Esophagus muscularis mucosa (tissue), 4 donors: ENCODE measurements at places on chromosomes 11 and 22.
A peak's percentile ranks its signal among the peaks of the same experiment; 100 is the strongest.

GRCh38 chr11:35257281-35257680 is 118.3 kb downstream of the CD44 start:
- no peaks in the 10 kb centered on the region for H3K27me3 ChIP-seq
- no peaks in the 10 kb centered on the region for H3K36me3 ChIP-seq
- no peak overlapping the region for H3K4me3 ChIP-seq
- no peak overlapping the region for H3K27ac ChIP-seq
- DNase-seq, result no peak

GRCh38 chr11:20095189-20095588 is 65.1 kb downstream of the DBX1 start:
- no peaks in the 10 kb centered on the region for H3K27me3 ChIP-seq
- H3K4me1 ChIP-seq, result peaks cover 27% of the 10 kb centered on the region
- peaks cover 30% of the 10 kb centered on the region for H3K36me3 ChIP-seq
- no peak overlapping the region for H3K27ac ChIP-seq

- no peaks in the 10 kb centered on the region for H3K36me3 ChIP-seq
- H3K27ac ChIP-seq, result no peak overlapping the region
- no peaks in the 10 kb centered on the region for H3K27me3 ChIP-seq
- H3K4me3 ChIP-seq, result no peak overlapping the region
Observed at GRCh38 chr11:116126562-116126961, 622.3 kb upstream of the CADM1 start.

GRCh38 chr11:113332023-113332422 is 17.6 kb downstream of the TTC12 start:
- H3K4me3 ChIP-seq, result no peak overlapping the region
- peak; percentile 34 for DNase-seq
- H3K36me3 ChIP-seq, result peaks cover 98% of the 10 kb centered on the region
- H3K27me3 ChIP-seq, result no peaks in the 10 kb centered on the region

DNA sequence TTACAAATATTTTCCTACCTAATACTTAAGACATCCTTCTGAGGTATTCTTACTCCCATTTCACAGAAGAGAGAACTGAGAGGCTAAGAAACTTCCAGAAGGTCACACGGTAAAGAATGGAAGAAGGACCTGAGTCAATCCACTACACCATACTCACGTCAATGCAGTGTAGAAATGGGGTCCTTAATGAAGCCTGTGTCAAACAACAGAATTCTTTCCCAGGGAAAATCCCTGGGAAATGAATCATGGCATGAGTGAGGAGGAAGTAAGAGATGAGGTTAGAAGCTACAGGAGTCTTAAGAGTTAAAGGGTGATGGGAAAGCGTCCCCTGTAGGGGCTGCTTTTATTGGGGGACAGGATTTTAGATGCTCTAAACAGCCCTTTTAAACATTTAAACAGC is 147.9 kb downstream of the C11orf91 start:
- H3K27me3 ChIP-seq, result no peaks in the 10 kb centered on the region
- H3K36me3 ChIP-seq, result no peaks in the 10 kb centered on the region
- no peak overlapping the region for H3K27ac ChIP-seq
- H3K4me3 ChIP-seq, result no peak overlapping the region
- DNase-seq, result no peak

- no peaks in the 10 kb centered on the region for H3K27me3 ChIP-seq
- H3K27ac ChIP-seq, result no peak overlapping the region
- no peak for DNase-seq
- peaks cover 10% of the 10 kb centered on the region for H3K4me1 ChIP-seq
- H3K36me3 ChIP-seq, result no peaks in the 10 kb centered on the region
Observed at GRCh38 chr22:27422442-27422841, 379.1 kb downstream of the MN1 start.

DNA sequence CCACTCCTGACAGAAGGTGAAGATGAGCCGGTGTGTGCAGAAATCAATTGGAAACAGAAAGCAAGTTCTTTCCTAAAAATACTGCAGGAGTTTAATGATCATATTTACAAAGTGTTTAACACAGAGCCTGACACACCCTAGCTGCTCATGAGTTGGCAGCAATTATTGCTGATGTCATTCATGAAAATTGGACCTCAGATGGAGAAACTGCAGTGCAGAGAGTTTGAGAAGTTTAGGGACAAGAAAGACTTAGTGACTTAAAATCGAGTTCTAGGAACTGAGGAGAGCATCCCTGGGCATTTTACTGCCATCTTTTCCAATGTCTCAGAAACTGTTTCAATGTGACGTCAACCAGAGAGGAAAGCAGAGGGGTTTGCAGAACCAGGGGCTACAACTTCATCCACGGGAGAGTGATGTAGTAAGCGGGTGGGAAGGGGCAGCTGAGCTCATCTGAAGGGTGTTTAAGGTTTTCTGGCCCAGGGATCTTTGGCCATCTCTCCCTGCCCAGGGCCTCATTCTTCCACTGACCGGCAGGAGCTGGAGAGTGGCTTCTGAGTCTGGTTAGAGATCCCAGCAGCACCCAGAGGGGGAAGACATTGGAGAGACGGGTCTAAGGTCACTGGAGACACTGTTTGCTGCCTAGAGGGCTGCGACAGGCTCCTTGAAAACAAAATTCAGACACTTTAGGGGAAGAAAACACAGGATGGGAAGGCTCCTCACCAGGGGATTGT is 21.1 kb upstream of the IGLL5 start:
- no peak overlapping the region for H3K4me3 ChIP-seq
- H3K4me1 ChIP-seq, result peaks cover 9% of the 10 kb centered on the region
- no peak overlapping the region for H3K27ac ChIP-seq
- H3K36me3 ChIP-seq, result no peaks in the 10 kb centered on the region
- peak; percentile 62 for DNase-seq

DNA sequence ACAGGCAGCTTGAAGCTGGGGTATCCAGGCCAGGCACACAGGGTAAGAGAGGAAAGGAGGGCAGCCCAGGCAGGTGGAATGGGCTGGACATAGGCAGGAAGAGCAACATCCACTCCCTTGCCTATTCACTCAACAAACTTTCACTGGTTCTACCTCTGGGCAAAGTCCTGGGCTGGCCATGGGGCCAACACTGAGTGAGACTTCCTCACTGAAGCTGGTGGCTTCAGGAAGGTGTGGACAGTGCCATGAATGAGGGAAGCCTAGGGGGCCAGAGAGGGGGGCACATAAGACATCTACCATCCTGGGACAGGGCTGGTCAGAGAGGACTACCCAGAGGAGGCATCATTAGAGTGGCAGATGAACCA is 44.9 kb upstream of the TCF20 start:
- H3K4me3 ChIP-seq, result no peak overlapping the region
- no peaks in the 10 kb centered on the region for H3K27me3 ChIP-seq
- DNase-seq, result no peak
- H3K4me1 ChIP-seq, result peaks cover 31% of the 10 kb centered on the region
- H3K36me3 ChIP-seq, result no peaks in the 10 kb centered on the region
- H3K27ac ChIP-seq, result no peak overlapping the region

- no peaks in the 10 kb centered on the region for H3K36me3 ChIP-seq
- no peak overlapping the region for H3K4me3 ChIP-seq
- H3K27me3 ChIP-seq, result no peaks in the 10 kb centered on the region
- no peak for DNase-seq
- peaks cover 40% of the 10 kb centered on the region for H3K4me1 ChIP-seq
Observed at GRCh38 chr11:113615098-113615497, 91.0 kb downstream of the TMPRSS5 start.

DNA sequence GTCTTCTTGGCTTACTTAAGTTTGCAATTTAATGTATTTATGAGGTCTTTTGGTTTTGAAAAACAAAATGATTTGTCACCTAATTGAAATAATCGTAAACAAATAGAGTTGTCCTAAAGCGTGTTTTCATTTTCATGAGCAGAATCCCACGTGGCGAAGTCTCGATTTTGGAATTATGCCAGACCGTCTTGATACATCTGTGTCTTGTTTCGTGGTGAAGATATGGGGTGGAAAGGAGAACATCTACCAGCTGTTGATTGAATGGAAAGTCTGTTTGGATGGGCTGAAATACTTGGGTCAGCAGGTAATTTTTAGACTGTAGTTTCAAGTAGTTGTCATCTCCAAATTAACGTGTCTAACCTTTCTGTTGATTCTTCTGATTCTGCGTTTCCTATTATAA is 64.7 kb downstream of the UVRAG start:
- H3K4me3 ChIP-seq, result no peak overlapping the region
- no peaks in the 10 kb centered on the region for H3K27me3 ChIP-seq
- DNase-seq, result no peak
- no peak overlapping the region for H3K27ac ChIP-seq

DNA sequence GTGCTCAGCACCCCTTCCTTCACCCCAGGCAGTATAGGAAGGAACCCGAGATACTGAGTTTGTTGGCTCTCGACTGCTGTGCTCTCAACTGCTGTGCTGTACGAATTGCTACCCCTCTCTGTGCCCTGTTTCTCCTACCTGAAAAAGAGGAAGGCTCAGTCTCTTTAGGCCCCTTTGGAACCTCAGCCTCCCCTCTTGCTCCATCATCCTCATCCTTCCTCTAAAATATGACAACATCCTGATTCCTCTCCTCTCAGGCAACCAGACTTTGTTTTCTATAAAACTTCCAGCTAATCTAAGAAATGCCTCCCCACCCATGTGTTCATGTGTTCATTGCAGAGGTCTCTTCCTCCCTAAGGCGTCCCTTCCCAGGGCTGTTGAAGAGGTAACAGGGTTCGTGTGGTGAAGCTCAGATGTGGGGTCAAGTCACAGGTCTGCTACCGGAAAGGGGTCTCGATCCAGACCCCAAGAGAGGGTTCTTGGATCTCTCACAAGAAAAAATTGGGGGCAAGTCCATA is 35.5 kb upstream of the CD82 start:
- H3K27ac ChIP-seq, result no peak overlapping the region
- H3K36me3 ChIP-seq, result no peaks in the 10 kb centered on the region
- no peak overlapping the region for H3K4me3 ChIP-seq
- no peaks in the 10 kb centered on the region for H3K4me1 ChIP-seq
- H3K27me3 ChIP-seq, result no peaks in the 10 kb centered on the region

DNA sequence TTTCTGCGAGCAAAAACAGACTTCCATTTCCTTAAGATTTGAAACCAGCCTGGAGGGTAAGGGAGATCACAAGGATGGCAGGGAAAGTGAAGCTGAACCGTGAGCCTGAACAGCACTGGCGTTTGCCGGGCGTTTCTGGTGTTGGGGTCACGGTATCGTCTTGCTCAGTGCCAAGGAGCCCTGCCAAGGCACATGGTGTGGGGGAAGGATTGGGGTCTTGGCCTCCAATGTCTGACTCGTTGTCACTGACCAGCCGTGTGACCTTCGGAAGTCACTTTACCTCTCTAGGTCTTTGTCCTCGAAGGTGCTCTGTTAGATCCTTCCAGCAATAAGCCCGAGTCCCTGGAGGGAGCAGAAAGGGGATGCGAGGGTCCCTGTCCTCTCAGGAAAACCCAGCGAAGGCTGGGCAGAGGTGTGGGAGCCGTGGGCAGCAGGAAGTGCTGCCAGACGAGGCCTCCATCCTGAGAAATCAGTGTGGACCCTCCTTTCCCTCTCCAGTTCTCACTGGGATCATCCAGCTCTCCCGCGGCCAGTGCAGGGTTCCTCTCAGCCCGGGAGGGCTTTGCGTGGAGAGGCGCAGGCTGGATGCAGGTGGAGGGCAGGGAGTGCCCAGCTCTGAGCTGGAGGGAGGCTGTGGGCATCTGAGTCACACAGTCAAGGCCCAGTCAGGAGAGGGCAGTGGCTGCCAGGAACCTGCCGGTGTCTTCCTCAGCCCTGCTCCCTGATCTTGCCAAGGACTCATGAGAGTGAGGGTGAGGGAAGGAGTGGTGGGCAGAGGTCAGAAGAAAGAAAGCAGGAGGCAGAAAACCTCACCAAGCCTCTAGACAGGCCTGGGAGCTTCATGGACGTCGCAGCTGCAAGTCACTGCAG is 18.9 kb downstream of the TOM1 start:
- H3K4me1 ChIP-seq, result peaks cover 30% of the 10 kb centered on the region
- no peak overlapping the region for H3K4me3 ChIP-seq
- H3K27ac ChIP-seq, result no peak overlapping the region

- DNase-seq, result no peak
- no peaks in the 10 kb centered on the region for H3K27me3 ChIP-seq
- no peaks in the 10 kb centered on the region for H3K36me3 ChIP-seq
- H3K4me3 ChIP-seq, result no peak overlapping the region
Observed at GRCh38 chr11:5923794-5924193, 18.3 kb upstream of the OR56A3 start.

DNA sequence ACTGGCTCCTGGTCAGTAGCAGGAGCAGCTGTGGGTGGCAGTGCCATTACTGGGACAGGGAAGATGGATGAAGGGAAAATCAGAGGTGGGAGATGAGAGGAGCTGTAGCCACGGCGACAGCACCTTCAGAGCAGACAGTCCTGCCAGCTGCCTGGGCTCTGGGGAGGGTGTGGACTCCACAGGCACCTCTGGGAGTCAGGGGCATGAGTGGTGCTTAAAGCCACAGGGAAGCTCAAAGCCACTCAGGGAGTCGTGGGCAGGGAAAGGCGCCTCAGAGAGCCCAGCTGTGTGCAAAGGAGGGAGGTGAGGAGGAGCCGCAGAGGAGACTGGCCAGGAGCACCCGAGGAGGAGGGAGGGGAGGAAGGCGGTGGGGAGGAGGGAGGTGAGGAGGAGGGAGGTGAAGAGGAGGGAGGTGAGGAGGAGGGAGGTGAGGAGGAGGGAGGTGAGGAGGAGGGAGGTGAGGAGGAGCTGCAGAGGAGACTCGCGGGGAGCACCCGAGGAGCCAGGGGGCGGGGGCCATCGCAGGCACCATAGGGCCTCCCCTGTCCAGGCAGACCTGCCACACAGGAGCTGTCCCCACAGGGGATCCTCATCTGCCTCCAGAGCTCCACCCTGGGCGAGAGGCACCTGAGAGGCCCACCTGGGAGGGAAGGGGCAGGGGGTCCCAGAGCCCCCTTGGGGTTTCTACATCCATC is 977.6 kb downstream of the BRD1 start:
- no peak for DNase-seq
- no peaks in the 10 kb centered on the region for H3K4me1 ChIP-seq

DNA sequence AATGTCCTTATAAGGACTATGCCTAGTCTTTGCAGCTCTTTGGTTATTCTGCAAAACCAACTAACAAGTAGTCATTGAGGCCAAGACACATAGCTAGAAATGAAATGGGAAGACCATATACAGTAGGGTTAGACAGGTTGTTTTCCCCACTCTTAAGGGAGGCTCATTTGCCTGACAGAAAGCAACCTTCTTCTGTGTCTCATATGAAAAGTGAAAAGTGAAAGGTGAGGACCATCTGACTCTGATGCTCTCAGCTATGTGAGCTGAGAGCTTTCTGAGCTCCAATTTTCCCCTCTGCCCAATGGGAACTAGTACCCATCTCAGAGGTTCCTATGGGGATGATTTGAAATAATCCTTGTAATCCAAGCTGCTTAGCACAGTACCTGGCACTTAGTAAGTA is 142.0 kb upstream of the BDNF start:
- H3K4me1 ChIP-seq, result no peaks in the 10 kb centered on the region
- DNase-seq, result no peak
- H3K27ac ChIP-seq, result no peak overlapping the region
- H3K4me3 ChIP-seq, result no peak overlapping the region
- H3K27me3 ChIP-seq, result no peaks in the 10 kb centered on the region

DNA sequence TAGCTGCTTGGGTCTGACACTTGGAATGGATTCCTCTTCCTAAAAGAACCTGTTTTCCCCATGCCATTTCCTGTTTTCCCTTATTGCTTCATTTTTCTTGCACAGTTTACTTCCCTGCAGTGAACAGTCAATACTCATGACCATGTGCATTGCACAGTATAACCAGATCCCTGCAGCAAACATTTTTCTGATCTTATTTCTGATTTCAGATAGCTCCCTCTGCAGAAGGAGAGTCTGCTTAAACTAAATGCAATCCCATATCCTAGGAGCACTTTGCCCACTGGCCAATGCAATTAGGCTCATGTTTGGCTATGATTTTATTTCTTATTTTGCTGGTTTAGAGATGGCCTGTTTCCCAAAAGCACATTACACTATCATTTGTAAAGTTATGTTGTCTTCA is 96.7 kb upstream of the CD44 start:
- DNase-seq, result no peak
- no peaks in the 10 kb centered on the region for H3K27me3 ChIP-seq
- H3K27ac ChIP-seq, result no peak overlapping the region
- H3K4me1 ChIP-seq, result peaks cover 12% of the 10 kb centered on the region
- H3K4me3 ChIP-seq, result no peak overlapping the region
